ENCODE measurements at places on chromosomes 12 and 14.

DNA sequence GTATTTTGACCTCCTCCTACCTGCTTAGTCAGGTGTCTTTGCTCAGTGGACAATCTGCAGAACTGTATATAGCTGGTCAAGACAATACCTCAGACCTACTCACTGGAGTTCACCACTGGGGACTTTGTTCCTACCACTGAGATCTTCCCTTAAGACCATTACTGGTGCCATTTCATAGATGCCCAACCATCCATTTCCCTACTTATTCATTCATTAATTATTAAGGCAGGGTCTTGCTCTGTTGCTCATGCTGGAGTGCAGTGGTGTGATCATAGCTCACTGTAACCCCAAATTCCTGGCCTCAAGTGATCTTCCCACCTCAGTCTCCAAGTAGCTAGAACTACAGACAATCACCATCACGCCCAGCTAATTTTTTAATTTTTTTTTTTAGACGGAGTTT lies 22.8 kb upstream of the CRADD start:
- no peak for DNase-seq

DNA sequence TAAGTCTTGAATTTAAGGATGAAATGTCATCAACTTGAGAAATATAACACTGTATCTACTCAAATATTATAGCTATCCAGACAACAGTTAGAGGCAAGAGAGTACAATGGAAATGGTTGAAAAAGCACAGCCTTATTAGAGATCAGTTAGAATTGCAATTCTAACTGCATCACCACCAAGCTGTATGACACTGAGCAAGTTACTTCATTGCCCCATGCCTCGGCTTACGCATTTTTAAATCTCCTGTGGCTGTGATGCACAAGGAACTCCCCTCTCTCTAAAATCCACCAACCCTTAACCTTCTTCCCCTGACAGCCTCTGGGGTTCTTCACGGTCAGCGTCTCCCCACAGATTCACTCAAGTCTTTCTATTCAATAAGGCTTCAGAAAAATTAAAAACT lies 75.1 kb downstream of the MED13L start:
- DNase-seq = no peak

- peak; percentile 74 for DNase-seq
Measured at GRCh38 chr12:54579696-54580333, 8.6 kb downstream of the PPP1R1A start.

- no peak for DNase-seq
Measured at GRCh38 chr12:88793096-88793495, 212.8 kb upstream of the KITLG start.

DNA sequence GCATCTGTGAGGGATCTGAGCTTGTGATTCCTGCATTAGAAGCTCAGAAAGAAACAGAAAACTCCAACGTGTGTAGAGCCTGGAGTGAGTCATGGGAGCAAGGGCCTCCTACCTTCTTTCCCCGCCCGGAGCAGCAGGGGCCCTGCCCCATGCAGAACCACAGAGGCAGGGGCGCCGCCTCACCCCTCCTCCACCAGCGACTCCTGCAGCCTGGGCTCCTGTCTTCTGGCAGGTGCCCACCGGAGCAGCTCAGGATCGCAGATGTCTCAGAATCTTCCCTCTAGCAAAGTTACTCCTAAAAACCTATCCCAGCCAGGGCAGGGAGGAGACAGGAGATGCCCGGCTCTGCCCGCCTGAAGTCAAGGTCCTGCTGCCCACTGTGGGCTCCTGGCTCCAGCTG lies 58.7 kb downstream of the STX2 start:
- no peak for DNase-seq

DNA sequence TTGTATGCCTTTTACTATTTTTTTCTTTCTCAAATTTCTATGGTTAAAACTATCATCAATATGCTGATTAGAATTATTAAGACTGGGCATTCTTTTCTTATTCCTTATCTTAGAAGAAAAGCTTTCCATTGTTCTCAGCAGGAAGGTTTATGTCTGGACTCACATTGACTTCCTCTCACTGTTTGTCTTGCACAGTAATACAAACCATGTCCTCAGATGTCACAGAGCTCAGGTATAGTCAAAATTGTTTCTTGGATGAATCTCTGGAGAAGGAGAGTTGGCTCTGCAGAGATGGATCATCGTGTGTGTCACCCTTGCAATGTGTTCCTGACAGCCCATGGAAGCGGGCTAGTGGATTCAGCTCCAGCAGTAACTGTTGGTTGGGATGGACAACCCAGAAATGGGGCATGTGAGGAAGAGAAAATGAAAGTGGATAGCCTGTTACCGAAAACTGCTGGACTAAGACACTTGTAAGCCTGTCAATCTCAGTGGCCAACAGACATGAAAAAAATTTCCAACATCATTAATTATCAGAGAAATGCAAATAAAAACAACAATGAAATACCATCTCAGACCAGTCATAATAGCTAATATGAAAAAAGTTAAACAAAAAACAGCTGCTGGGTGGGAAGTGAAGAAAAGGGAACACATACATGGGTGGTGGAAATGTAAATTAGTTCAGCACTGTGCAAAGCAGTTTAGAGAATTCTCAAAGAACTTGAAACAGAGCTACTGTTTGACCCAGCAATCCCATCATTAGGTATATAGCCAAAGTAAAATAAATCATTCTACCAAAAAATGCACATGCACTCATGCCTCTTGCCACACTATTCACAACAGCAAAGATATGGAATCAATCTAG lies 967.8 kb downstream of the TMEM121 start:
- DNase-seq = no peak

DNA sequence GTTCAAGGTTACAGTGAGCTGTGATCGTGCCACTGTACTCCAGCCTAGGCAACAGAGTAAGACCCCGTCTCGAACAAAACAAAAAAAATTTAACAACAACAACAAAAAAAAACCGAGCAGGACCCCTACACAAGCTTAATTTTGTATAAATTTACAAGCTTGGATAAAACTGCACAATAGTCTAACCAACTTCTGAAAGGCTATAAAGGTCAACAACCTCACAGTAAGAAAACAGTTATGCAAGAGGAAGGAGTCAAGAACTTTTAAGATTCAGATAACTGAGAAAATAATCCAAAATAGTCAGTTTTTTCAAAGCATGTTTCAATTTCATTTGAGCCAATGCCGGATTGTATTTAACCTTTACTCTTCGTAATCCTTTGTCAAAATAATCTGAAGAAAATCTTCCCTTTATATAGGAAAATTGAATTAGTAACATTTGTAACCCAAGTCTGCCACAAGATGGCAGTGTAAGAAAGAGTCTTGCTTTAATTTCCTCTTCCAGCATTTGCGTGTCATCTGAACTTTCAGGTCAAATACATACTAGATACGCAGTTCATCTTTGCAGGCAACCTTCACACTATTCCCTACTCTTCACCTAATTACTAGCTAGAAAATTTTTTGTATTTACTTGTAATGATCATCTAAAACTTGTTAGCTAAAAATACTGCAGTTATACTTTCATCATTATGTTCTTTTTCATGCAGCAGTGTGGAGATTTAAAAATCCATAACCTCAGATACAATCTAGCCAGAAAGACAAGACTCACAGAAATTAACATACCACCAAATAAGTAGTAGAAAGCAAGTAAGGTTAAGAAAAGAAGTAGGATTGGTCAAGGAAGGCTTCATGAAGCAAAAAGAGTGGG lies 5.8 kb downstream of the CCNB1IP1 start:
- DNase-seq = no peak

DNA sequence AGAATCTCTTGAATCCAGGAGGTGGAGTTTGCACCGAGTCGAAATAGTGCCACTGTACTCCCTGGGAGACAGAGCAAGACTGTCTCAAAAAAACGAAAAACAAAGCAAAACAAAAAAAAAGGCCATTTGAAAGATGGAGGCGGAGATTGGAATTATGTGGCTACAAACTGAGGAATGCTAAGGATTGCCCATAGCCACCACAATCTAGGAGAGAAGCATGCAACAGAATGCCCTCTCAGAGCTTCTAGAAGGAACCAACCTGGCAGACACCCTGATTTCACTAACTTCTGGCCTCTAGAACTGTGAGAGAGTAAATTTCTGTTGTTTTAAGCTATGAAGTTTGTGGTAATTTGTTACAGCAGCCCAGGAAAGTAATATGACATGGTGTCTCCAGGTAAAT lies 50.1 kb upstream of the LIMA1 start:
- DNase-seq = no peak

- no peak for DNase-seq
Measured at GRCh38 chr12:126139355-126139754, 1074.1 kb downstream of the AACS start.

- no peak for DNase-seq
Measured at GRCh38 chr12:4148418-4149056, 125.0 kb upstream of the CCND2 start.

- no peak for DNase-seq
Measured at GRCh38 chr14:51844081-51844881, 16.1 kb upstream of the GNG2 start.

GRCh38 chr12:49505672-49506071 lies 33.2 kb upstream of the KCNH3 start:
- no peak for DNase-seq

- no peak for DNase-seq
Measured at GRCh38 chr14:101875041-101875726, 89.2 kb upstream of the DYNC1H1 start.

DNA sequence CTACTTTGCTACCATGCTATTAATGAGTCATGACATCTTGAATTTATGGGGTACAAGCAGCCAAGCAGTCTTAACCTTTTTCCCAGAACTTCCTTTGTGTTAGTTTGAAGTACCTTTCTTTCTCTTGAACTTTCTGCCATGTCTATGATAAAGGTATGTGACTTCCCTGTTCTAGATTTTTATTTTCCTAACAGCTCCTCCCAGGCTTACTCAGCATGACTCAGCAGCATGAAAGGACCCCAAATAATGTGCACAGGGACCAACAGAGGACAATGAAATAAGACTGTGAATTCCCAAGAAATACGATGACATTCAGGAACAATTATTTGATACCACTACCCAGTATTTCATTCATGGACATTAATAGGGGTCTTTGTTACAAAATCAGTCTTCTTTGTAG lies 60.0 kb downstream of the TTC6 start:
- no peak for DNase-seq

DNA sequence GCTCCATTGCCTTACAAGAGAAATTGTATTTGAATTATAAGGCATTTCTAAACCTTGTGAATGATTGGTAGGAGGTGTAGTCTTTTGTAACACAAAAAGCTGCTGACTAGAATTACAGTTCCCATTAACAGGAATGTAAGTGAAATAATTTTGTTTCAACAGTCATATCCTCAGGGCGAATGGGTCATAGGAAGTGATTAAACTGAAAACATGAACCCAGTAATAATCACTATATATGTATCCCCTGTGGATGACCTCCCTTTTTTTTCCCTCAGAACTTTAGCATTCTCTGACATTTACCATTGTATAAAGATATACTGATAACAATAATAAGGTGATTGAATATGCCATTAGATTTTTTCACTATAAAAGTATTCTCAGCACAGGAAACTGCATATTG lies 312.3 kb downstream of the ATP23 start:
- DNase-seq = no peak

DNA sequence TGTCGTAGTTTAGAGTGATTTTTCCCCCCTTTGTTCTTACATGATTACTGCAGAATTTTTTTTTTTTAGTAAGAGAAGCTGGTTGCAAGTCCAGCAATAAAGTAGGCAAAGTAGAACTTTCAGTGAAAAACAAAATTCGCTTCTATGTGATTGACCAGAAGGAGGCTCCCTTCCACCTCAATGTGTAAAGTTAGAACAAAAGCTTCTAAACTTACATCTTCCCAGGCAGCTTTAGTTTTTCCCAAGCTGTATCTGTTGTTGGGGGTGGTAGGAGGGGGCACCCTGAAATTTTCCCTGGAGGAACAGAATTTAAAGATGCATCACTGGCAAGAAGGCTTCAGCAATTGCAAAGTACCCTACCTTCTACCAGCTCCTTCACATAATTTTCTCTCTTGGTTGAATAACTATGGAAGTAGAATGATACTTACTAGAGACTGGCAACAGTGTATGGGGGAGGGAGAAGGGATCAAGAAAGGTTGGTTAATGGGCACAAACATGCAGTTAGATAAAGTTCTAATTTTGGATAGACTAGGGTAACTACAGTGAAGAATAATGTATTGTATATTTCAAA lies 87.3 kb upstream of the E2F7 start:
- no peak for DNase-seq

GRCh38 chr12:24945039-24945438 lies 3.9 kb downstream of the BCAT1 start:
- no peak for DNase-seq

GRCh38 chr14:69554500-69554899 lies 20.2 kb downstream of the CCDC177 start:
- DNase-seq = no peak

DNA sequence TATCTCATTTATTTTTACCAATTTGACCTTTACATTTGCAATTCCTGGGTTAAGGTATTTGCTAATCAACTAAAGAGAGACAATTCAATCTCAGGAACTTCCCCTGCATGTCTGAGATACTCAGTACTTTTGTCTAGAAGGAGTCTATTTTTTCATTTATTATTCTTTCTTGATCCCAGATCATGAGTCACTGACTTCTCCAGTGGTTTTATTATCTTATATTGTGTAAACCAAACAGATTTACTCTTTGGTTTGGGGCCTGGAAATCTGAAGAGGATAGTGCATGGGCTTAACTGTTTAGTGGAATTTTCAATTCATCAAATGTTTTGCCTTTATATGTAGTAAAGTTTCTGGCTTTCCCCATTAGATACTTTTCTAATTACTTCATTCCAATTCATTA lies 185.4 kb downstream of the ALG10B start:
- no peak for DNase-seq

DNA sequence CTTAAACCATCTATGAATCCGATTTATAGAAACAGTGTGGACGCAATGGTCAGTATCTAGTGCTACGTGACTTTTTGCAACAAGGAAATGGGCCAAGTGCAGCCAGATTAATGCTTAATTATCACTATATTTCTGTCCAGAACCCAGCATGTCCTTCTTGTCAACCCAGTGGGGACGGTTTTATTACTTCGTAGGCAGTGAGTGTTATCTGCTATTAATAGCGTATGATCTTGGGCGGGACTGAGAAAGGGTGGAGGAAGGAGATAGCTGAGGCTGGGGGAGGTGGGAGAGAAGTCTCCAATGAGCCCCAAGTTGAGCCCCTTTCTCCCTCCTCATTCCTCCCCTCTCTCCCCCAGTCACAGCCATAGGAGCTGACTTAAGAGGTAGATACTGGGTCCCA lies 59.7 kb upstream of the FAM222A start:
- DNase-seq = no peak

DNA sequence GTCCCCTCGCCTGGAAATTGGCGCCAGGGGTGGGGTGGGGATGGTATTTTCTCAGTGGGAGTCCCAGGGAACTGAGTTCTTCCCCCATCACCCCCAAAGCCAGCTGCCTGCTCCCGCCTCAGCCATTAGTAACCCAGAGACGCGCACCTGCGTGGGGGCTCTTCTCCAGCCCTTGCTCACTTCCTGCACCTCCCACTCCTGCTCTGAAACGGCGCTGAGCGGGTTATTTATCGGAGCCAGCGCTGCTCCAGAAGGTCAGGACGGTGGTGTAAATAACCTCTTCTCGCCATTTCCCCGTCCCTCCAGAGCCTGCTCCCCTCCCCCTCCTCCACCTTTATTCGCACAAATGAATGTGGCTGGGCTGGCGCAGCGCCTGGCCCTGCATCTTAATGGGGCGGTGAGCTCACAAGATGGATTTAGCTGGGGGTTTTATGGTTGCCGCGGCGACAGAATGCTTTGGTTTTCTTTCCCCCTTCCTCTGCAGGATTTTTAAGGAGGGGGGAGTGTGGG lies 12.2 kb downstream of the GPR84 start:
- no peak for DNase-seq

All from stimulated activated CD8-positive, alpha-beta memory T cell treated with anti-CD3 and anti-CD28 coated beads, Interleukin-7, amount 100 ng/mL, for 1 hour (primary cell).